ENCODE measurements at places on chromosomes 3 and 15.

DNA sequence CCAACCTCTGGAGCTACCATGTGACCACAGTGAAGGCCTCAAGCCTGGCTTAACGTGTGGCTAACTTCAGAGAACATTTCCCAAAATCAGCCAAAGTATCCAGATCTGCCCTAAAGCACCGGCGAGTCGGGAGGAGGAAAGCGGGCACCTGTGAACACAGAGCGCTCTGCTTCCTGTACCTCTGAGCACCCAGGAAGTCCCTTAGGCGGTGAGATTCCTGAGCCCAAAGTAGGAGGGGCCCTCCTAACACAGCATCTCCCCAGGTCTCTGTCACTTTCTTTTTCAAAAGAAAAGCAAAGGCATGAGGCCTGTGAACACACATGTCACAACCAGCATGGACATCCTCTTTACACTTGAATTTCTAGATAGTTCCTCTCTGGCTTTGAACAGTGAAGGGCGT, 944 bp upstream of the EIF4E3 start:
- no peak for DNase-seq

DNA sequence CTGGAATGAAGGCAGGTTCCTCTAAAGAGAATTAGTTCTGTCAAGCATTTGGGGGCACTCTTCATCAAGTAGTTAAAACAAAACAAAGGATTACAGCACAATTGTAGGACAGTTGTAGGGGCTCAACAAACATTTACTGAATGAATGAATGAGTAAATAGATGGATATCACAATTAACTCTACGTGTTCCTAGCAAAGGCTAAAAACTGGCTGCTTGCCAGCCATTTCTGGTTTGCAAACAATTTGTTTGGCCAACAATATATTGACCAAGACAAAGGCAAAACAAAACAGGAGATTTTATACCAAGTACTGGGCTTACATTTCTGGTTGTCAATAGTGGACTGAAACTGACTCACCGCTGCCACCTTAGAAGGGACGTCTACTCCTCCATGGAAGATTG, 116.8 kb downstream of the ZNF280D start:
- no peak for DNase-seq

DNA sequence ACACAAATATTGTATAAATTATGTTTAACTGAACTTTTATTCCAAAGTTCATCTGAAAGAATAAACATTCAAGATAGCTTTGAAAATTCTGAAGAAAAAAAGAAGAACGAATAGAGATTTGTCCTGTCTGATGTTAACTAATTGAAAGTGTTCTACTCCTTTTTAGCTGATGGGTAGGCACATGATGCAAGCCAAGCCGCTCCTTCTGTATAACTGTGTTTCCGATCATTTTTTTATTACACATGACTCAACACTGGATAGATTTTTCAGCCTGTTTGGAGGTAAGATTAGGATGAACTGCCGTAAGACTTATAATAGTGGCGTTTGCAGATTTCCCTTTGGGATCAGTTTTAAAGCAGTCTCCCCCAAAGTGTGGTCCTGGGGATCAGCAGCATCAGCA, 19.0 kb downstream of the NSUN3 start:
- no peak for DNase-seq

DNA sequence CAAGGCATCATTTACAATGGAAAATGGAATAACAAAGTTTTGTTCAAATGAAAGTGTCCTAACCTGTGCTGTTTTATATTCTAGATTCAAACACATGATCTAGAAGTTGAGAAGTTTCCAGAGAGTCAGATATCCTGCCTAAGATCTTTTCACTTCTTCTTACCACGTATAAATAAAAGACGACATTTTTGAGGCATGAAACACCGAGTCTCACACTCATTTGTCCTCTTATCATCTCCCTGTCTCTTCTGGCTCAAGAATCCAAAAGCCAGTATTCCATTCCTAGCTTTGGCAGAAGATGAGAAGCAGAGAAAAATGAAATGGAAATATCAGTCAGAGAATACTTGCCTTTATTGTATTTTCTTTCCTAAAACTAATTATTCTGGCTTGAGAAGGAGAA, 738.6 kb upstream of the NR2F2 start:
- DNase-seq = no peak

DNA sequence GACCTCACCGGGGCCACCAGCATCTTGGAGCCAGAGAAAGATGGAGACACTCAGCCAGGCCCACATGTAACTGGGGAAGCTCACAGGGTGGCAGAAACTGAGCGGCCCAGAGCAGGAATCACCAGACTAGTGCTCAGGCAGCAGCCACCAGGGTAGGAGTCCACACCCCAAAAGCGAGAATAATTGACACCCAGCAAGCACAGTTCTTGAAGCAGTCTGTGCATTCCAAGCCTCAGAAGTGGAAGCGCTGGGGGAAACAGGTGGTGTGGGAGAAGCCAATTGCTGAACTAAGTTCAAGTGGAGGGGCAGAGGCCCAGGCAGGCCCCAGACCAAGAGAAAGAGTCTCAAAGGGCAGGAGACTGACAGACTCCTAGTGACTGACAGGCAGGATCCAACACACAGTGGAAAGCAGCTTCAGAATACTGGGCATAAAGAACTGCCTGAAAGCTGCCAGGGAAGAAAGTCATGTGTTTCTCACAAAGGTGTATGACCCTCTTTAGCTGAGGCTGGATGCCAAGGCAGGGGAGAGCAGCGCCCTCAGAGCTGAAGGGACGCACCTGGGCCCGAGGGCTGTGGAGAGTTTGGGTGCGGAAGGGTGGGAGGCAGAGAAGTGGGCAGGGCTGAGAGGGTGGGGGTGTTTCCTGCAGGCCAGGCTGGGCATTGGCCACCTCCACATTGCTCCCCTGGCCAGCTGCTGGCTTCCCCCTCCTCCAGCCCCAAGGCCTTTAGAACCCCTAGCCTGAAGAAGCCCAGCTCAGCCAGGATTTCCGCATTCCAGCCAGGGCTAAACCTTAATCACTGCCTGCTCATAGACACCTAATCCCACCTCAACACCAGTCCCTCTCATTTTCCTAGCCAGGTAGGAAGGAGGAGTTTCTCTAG, 7.7 kb downstream of the NT5DC2 start:
- DNase-seq = no peak

DNA sequence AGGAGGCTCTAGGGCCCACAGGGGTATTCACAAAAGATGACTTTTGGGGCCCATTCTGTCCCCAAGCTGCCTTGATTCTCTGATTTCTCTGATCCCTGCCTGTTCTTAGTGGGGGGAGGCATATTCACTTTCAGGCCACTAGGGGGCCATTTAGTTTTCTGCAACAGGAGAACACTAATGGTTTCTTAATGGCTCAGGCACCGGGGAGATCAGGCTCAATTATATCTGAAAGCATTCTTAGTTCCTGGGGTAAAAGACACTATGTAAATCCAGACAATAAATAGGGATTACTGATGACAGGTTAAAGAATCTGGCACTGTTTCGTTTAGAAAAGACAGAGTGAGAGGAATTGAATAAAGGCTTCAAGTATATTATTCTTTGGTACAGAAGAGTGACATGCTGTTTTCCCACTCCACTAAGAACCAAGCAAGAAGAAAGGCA, 2.5 kb upstream of the INAFM2 start:
- DNase-seq = peak; percentile 81

DNA sequence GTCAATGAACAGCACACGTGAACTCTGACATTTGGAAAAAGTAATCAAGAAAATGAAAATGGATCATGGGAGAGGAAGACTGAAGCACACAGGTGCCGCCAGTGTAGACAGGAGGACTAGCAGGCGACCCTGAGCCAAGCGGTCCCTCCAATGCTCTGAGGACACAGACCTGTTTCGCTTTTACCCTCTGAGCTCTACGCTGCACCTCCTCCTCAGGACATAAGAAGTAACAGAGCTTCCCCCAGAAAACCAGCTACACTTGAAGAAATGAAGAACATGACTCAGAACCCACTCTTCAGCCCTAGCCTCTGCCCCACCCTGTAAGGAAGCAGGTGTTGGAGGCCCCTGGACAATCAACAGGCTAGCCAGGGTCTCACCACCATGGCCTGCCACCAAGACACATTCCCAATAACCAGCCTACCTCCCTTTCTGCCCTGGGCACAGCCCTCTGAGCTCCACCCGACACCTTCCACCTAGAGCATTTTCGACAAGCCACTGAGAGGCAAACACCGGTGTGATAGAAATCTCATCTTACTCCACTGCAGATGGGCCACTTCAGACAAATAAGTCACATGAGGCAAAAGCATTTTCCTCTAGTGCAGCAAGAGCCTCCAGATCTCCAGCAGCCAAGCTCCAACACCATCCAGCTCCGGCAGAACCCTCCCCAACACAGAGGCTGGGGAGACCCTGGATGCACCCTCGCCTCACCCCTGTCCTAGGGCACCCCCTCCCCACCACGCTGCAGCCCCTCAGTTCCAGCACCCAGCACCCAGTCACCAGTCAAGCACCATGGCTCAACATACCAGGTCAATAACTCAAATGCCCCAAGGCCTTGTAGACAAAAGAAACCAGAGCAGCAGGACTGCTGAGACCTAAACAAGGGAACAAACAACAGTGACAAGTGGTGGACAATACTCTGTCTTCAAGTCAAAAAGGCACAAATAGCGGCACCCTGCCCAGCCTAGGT, 11.4 kb downstream of the FAM174B start:
- DNase-seq = no peak

DNA sequence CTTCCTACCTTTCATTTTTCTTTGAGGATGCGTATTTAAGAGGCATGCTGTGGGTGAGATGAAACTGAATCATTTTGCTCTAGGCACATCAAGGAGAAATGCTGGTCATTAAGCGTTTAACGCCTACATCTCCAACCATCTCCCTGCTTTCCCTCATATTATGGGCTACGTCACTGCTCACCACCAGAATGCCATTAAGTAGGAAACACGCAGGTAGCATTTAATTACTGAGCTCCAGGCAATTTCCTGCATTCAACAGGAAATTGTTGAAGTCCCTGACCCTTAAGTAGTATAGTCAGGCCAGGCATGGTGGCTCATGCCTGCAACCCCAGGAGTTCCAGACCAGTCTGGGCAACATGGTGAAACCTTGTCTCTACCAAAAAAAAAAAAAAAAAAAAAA, 66.1 kb downstream of the CHSY1 start:
- no peak for DNase-seq

GRCh38 chr3:119795849-119796248, 13.9 kb downstream of the NR1I2 start:
- DNase-seq = no peak

- DNase-seq = peak; percentile 38
Observed at GRCh38 chr3:46065294-46065705, 38.0 kb upstream of the XCR1 start.

GRCh38 chr3:197540961-197541377, 14.8 kb downstream of the BDH1 start:
- DNase-seq = no peak

GRCh38 chr3:36907911-36908646, 36.8 kb downstream of the TRANK1 start:
- no peak for DNase-seq

GRCh38 chr3:184338511-184338945, 1.1 kb downstream of the FAM131A start:
- no peak for DNase-seq

DNA sequence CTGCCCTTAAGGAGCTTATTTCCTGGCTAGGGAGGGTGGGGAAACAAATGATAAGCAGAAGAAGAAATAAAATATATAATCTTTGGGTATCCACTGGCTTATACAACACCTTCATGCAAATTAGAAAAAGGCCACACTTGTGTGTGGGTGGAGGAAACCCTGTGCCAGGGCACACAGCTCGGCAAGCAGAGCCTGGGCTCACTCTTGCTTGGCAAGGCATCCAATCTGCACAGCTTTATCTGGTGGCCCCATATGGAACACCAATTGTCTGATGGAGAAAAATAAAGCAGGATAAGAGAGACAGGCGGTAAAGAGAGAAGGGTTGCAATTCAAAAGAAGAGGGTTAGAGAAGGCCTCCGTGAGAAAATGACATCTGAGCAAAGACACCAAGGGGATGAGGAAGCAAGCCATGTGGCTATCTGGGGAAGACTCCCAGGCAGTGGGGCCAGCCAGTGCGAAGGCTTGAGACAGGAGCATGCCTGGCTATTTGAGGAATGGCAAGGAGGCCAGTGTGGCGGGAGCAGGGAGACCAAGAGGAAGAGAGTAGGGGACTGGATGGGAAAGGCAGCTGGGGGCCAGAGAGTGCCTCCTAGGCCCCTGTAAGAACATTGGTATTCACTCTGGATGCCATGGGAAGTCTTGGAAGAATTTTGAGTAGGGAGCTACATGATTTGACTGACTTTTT, 22.5 kb upstream of the VPS8 start:
- DNase-seq = no peak

- no peak for DNase-seq
Observed at GRCh38 chr3:172658344-172659245, 52.3 kb downstream of the NCEH1 start.

GRCh38 chr3:44100298-44100695, 141.4 kb upstream of the TOPAZ1 start:
- no peak for DNase-seq

GRCh38 chr3:56219894-56220805, 248.1 kb downstream of the ERC2 start:
- DNase-seq = no peak

- DNase-seq = no peak
Observed at GRCh38 chr3:122988508-122988907, 39.1 kb downstream of the SEMA5B start.

All from GM13977 (cell line).